Thymus (tissue), 14 donors: ENCODE measurements at places on chromosomes 4 and X. TPM values are rescaled to one million over a fixed set of nuclear protein-coding genes. Genes with fewer than 3 reads are reported as not detected.

DNA sequence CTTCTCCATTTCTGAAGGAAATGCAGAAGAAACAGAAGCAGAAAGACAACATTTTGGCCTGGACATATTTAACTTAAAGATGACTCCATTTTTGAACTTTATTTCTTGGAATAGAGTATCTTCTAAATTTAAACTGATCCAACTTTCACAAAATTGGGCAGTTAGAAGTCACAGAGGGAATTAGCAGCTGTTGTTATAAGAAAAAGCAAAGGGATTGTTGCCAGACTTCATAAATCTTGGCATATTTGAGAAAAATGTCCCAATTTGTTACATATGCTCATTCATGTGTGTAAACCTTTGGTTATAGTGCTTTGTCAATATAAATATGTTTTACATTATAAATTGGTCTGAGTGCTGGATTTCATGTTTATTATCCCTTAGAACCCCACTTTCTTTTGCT lies 3.4 kb downstream of the GLUD2 start:
- DNase-seq = no peak

DNA sequence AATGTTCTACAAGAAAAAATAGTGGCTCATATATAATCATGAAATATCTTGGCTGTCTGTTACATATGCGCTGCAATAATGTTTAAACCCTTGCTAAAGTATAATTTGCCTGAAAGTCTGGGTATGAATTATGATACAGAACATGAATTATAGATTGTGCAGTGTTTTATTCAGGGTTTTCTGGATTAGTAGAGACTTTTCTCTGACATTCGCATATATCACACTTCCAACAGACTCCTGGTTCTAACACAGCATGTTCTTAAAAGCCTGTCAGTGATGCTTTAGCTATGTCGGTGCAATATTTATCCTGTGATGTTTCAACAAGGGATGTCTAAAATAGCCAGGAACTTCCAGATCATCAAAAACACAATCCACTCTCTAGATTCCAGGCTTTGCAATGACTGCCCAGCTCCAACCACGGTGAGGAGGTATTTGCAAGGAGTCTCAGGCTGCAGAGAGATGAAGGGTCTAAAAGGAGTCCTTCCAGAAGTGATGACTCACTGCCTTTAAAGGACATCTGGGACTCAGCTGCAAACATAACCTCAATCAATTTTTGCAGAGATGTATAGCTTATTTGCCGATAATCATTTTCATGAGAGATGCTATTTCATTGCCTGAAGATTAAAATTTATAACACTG lies 69.4 kb downstream of the RWDD4 start:
- no peak for DNase-seq

SMIM31 gene
- not detected for total RNA-seq

KLB gene
- total RNA-seq = 0.05 TPM

DNA sequence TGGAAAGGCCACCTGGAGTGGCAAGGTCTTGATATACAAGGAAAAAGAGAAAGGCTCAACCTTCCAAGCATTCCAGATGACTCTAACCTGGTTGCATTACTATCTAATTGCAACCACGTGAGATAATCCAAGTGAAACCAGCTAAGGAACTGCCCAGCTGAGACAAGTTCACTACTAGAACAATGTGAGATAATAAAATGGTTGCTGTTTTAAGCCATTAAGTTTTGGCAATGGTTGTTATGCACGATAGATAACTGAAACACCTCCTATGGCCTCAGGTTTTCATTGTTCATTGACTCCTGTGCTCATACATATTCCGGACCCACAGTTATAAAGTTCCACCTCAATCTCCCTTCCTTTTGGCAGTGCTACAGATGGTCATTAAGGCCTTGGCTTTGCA lies 9.2 kb upstream of the CXorf66 start:
- DNase-seq = no peak

DNA sequence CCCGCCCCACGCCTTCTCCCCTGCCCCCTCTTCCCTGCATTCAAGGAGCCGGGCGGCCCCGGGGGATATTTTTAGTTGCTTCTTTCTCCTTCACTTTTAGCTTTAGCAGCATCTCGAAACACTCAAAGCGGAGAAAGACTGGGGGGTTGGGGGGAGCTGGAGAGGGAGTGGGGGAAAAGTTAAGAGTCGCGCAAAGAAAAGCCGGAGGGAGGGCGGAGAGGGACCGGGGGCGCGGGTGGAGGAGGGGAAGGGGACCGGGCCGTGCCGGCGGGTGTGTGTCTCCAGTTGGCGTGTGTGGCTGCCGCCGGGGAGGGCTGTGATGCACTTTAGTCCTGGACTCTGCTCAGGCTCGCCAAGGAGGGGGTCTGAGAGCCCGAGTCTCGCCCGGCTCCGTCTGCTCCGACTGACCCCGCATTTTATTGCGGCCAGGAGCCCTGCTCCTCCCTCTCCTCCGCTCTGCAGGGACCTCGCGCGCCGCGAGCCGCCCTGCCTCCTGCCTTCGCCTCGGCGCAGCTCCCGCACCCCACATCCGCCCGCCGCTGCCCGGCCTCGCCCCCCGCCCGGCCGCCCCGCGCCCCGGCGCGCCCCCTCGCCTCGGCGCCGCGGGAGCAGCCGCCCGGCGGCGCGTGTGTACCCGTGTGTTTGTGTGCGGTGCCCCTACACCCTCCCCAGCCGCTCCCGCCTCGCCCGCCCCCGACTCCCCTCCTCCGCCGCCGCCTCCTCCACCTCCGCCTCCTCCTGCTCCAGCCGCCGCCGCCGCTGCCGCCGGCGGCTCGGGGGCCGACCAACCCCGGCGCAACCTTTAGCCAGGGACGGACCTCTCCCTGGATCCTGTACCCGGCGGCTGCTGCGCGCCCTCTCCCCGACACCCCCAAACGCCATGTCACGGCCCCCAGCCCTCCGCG lies 1.4 kb downstream of the ZNF827 start:
- DNase-seq = peak; percentile 47

GRCh38 chrX:108557580-108557979 lies 117.9 kb downstream of the COL4A5 start:
- DNase-seq = no peak

RHOH gene
- 109 TPM for total RNA-seq

ZFYVE28 gene
- total RNA-seq = 2.8 TPM

DNA sequence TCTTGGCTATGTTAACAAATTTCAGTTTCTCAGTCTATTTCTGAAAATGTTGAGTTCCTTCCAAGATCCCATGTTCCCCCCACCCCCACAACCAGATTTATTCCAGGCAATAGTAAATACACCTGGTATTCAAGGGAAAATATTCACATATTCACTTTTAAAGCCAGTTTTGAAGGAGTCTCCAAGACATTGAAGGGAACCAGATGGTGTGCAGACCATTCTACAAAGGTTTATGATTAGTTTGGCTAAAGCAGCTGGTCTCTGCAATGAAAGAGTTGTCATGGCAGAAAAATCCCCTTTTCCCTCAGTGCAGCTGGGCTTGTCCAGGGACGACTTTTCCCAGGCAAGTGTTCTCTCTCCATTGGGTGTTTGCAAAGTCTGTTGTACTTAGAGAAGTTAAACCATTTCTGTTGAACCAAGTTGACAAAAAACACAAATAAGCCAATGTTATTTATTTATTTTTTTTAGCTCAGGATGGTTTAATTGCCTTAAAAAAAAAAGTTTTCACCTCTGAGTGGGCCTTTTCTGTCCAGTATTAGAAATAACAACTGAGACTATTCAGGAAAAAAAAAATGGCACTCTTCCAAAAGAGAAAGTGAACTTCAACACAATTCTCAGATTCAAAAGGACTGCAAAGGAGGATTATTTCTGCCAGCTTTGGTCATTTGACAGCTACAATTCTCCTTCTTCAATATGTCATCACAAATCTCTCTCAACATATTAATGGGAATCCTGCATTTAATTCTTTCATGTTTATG lies 410.6 kb downstream of the IL1RAPL1 start:
- no peak for DNase-seq

DNA sequence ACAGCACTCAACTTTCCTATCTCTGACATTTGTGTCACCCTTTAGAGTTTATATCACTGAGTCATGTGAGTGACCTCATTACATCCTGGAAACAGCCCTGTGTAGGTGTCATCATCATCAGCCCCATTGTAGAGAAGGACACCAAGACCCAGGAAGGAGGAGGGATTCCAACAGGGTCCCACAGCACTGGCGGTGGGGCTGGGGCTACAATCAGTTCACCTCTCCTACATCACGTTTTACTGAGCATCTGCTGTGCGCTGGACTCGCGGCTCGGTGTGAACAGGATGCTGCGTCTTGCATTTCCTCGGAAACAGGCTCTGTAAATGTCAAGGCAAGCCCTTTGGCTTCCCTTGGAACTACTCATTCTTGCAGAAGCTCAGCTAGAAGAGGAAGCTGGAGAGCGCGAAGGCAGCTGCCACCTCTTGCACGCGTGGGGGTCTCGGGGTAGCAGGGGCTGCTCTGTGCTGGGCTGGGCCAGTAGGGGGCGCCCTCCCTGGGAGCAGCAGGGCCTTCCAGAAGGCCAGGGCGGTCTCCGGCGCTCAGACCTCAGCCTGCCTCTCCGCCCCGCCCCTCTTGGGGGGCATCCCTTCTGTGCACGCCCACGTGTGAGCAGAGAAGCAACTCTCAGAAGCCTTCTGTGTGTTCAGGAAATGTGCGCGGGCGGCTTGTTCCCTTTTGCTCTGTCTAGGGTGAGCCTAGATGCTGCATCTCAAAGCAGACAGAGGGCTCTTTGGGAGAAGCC lies 29.0 kb downstream of the REELD1 start:
- DNase-seq = no peak

GRCh38 chr4:87031920-87032319 lies 97.1 kb downstream of the AFF1 start:
- DNase-seq = no peak

DNA sequence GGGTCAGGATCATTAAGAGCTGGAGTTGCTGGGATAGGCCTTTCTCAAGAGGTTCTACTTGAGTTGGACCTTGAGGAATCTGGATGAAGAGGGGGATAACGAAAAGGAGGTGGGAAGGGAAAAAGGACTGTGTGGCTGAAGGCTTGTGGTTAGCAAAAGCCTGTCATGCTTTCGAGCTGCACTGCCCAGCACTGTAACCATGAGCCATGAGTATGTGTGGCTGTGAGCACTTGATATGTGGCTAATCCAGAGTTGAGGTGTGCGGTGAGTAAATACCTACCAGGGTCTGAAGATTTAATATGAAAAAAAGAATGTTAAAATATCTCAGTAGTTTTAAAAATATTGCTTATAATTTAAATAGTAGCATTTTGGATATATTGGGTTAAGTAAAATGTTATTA lies 11.4 kb downstream of the TMEM165 start:
- no peak for DNase-seq

MSL3 gene
- total RNA-seq = 59.3 TPM

DDX60 gene
- 60.5 TPM for total RNA-seq

F8 gene
- total RNA-seq = 2.9 TPM

DNA sequence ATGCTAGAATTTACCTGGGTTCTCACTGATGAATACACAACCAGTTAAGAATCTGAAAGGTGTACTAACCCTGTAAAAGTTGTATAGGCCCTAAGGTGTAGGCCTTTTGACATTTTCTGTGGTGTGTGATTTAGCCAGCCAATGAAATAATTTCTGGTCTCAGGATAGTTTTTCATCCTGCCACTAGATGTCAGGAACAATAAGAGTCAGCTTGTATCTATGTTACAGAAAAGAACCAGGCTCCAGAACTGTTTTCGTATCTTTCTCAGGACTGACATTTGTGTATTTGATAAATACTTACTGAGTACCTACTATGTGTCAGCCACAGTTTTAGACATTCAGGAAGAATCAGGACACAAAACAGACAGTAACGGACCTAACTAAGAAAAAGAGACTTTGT lies 673.6 kb upstream of the TENM3 start:
- DNase-seq = no peak

HELT gene
- total RNA-seq = not detected

STK32B gene
- 2.9 TPM for total RNA-seq

RAB41 gene
- not detected for total RNA-seq

COL25A1 gene
- 1.5 TPM for total RNA-seq
